ENCODE measurements at places on chromosomes 1 and 21.

GRCh38 chr1:101308935-101309333 is 72.1 kb downstream of the S1PR1 start:
- DNase-seq, result no peak

DNA sequence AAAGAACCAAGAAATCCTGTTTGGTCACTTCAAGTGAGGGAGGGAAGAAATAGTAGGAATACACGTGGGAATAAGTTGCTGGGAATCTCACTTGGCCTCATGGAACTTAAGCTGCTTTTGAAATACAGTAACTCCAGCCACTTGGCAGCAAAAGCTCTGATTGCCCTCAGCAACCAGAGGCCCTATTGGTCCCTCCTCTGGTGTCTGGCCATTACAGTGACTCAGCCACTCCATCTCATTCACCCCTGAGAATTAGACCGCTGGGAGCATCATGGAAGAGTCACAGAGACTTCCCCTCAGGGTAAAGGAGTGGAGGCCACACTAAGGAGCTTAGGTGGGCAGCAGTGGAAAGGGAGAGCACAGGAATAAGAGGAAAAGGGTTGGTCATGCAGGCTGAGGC is 99.6 kb downstream of the ELAVL4 start:
- DNase-seq, result no peak

DNA sequence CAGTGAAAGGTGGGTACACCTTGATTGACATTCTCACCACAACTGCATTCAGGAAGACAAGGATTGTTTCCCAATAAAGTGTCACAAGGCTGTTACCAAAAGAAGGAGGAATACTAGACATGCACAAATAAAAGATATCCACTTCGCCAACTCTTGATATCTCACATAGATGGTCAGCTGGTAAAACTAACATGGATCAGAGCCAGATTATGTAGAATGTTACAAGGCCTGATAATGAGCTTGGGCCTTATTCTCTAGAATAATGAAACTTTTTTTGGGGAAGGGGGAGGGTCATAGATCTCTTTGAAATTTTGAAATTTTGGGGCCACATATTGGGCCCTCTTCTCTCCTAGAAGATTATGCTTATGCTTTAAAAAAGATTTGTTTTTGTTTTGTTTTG is 24.9 kb downstream of the RAP1A start:
- DNase-seq, result no peak

DNA sequence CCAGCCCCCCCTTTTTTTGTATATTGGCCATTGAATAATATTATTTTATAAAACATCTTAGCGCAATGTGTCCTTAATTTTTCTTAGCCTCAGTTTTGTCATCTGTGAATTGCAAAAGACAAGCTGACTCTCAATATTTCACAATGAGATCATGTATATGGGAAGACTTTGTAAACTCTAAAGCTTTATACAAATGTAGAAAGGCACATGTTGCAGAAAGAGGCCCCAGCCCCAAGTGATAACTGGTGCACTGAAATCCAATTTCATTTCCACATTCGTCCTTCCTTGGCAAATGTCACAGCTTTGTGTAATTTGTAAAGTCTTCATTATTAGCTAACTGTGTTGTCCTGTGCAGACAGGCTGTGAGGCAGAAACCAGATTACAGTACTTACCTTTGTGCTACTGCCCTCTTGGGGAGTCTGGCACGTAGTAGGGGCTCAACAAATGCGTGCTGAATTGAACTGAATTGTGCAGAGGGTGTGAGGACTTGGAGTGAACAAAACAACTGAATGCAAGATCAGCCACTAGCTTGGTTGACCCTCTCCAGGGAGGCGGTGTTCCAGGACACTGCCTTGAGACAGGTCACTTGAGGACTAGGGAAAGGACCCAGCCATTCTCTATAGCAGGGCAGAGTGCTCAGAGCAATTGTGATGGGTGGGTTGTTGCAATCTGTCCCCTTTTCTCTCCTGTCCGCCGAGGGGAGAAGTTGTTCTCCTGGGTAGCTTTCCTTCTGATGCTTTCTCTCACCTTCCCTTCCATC is 74.6 kb downstream of the LMO4 start:
- DNase-seq, result no peak

GRCh38 chr1:186550832-186551231 is 89.9 kb upstream of the PDC start:
- no peak for DNase-seq

DNA sequence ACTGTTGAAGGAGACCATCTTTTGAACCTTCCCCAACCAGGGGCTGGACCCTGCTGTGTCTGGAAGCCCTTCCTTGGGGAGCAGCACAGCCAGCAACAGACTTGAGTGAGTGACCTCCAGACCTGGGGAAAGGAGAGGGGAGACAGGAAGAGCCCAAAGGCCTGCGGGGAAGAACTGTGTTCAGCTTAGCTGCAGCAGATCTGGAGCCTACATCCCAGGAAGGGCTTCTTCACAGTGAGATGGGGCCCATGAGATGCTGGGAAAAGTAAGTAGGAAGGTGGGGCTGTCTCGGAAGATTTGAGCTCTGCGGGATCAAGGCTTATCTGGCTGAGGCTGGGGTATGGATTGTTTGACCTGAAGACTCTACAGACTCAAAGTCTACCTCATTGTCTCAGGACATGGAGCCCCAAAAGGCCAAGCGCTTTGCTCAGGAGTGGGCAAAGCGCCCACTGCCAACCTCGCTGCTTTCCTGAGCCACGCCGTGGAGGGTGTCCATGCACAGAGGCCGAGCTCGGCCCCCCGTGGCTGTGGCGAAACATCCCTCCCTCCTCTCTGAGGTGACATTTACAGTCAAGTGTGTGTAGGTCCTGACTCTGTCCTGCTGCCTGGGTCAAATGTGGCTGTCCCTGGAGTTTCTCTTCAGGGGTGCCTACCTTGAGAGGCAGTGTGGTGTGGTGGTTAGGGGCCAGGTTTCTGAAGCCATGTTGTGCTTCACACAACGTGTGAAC is 24.5 kb downstream of the SPOCD1 start:
- DNase-seq, result no peak

- no peak for DNase-seq
Observed at GRCh38 chr1:21779613-21780521, 3.1 kb downstream of the USP48 start.

DNA sequence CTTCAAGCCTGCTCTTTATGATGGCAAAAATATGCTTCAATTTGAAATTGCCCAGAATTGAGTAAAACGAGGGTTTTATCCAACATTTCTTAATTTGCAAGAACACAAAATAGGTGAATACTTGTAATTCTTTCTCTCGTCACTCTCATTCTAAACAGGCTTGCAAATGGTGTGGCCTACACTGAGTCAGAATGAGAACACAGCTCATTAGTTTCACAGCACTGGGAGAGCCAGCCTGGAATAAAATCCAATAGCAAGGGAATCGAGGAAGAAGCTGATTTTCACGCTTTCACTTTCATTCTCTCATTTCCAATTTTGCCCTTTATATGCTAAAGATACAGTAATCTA is 537.5 kb downstream of the LTN1 start:
- no peak for DNase-seq

All from RWPE1 (cell line).